Keratinocyte (primary cell): ENCODE measurements at places on chromosomes 5 and 9. TPM values are rescaled to one million over a fixed set of nuclear protein-coding genes. Genes with fewer than 3 reads are reported as not detected.

GRCh38 chr5:81184749-81185110, 48.4 kb upstream of the CKMT2 start:
- no peak for DNase-seq

DNA sequence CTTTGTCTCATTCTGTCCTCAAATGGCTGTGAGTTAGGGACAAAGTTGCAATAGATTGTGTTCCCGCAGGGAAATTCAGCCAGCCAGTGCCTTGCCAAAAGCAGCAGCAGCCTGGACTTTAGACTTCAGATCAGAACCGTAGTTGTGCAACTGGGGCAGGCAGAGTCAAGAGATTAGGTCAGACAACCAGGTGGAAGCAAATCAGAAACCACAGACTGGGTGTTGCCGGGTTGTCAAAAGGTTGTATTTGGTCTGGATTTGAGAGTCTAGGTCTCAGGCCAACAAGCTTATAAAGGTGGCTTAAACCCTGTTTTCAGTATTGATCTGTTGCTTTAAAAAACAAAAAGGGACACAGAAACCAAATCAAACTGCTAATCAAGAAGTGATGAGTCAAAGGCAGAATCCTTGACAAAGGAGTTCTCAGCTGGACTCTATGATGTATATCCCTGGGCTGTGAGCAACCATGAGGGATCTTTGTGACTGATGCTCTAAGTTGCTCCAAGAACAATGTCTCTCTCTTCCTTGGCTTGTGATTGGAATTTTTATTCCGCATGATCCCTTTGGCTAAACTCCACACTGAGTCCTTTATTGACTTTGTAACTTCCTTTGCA, 20.9 kb downstream of the RFK start:
- DNase-seq, result no peak

DNA sequence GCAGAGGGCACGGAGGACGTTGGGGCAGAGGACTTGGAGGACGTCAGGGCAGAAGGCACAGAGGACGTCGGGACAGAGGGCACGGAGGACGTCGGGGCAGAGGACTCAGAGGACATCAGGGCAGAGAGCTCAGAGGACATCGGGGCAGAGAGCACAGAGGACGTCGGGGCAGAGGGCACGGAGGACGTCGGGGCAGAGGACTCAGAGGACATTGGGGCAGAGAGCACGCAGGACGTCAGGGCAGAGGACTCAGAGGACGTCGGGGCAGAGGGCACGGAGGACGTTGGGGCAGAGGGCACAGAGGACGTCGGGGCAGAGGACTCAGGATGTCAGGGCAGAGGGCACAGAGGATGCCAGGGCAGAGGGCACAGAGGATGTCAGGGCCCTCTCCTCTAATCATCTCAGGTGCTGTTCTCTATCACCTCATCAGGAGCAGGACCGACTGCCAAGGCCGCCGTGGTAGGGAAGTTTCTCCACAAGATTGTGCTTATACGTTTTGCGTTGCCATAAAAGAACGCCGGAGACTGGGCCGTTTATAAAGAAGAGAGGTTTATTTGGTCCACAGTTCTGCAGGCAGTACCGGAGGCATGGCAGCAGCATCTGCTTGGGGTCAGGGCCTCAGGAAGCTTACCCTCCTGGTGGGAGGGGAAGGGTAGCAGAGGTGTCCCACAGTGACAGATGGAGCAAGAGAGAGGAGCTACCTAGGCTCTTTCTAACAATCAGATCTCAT, 29.4 kb upstream of the ADAMTS2 start:
- DNase-seq, result no peak

DNA sequence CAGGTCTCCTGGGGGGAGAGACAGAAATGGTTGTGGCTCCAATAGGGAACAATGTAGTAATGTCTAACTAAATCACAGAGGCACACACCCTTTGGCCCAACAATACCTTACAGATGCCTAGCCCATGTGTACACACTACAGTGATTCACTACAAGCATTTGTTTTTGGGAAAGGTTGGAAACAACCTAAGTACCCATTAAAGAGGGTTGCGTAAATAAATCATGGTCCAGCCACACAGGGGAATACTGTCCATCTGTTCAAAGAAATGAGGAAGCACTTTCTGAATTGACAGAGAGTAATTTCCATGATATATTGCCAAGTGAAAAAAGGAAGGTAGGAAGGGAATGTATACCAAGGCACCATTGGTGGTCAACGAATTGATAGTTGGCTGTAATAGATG, 22.0 kb upstream of the GTF3C5 start:
- no peak for DNase-seq

DNA sequence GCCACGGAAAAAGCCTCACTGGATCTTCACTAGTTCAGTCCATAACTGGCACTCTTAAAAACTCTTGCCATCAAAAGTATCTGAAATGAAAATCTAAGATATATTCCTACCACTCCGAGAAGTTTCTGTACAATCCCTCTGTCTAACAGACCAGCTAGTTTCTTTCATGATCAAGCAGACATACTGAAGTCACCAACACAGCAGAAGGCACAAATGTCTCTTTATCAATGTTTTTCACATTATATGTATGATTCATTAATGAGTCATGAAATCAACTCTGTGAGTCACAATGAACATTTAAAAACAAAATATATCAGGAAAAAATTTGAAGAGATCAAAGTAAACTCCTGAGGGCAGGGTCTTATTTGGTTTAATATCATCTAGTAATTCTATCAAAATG, 50.8 kb downstream of the F2R start:
- DNase-seq, result no peak

- DNase-seq, result no peak
These were observed 311.5 kb upstream of the TARS1 start for GRCh38 chr5:33129309-33129708.

DNA sequence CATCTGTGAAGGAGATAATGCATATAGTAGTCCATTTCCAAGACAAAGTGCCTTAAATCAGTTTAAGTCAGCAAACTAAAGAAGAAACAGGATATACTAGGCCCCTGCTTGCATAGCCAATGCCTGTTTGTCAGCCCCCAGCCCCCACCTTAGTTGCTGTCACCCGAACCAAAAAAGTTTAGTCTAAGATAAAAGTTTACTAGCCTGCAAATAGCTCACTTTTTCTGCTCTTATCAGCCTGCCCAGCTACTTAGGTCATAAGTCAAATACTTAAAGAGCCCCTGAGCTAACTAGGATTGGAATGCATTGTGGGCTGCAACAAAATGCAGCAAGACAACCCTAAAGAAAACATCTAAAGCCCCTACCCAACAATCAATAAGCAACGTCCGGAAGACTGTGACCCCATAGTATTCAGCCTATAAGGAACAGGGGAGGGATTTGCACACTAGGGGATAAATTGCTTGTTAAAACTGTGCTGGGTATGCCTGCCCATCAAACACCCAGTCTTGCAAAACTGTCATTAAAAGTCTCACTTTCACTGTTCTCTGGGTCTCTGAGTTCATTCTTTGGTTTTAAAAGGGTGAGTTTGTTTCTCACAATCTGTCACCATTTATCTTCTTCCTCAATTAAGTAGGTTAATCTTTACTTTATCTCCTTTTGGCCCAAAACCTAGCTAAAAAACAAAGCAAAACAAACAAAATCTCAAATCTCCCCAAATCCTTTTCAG, 92.4 kb upstream of the CEP78 start:
- no peak for DNase-seq

DNA sequence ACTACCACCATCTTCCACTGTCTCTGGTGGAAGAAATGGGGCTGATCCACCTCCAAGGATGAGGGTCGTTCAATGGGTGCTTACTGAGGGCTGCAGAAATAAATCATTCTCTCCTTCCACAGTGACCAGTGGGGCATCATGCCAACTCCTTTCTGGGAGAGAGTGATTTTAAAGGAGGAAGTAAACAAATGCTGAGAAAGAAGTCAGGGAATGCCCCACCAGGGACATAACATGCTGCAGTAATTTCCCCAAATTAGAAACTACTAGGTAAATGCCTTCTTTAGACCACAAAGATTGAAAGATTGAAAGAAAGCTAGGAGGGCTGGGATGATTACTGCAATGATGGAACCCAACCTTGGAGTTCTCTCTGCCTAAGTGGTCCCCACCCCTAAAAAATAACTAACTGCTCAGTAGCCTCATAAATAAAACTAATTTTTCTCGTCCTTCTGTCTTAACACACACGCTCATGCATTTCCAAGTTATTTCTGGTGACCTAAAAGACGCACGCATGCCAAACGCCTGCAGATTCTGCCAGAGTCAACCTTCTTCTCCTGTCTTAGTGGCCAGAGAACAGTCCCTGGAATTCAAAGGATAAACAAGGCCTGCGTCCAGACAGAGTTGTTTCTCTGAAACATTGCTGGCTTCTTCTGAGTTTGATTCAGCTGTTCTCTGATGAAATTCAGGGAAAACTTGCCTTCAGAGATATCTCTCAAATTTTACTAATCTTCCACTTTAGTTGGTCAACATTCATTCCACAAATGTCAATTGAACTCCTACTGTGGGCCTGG, 250.0 kb downstream of the NR3C1 start:
- DNase-seq, result no peak

- DNase-seq, result no peak
These were observed 31.7 kb downstream of the EPB41L4B start for GRCh38 chr9:109289186-109289585.

DNA sequence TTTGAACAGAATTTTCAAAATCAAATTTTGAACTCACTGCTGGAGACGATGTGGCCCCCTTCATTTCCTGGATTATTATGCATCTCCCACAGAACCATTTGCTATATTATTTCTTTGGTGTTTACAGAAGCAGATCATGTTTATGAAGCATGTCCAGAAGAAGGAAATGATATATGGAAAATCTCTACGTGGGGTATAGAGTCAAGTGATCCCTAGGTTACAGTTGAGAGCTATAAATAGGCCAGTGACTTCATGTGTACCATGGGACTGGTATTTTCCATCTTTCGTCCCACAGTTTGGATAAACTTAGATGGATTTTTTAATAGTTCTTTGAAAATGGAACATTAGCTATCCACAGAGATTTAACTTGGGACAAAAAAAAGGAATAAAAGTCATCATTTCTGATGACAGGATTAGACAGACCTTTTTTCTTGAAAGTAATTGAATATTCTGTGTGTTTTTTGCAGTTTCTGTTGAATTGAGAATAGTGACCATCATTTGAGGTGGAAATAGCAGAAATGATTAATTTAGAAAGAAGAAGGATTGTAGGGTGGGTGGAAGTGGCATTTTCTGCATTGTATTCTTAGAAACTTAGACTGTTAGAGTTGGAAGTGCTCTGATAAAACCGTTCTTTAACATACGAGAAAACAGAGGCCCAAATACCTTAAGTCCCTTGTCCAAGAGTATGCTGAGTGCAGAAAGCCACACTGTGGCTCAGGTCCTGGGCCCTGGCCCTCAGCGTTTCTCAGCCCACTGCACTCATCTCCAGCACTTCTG, 136.4 kb downstream of the PIP5K1B start:
- no peak for DNase-seq

DNA sequence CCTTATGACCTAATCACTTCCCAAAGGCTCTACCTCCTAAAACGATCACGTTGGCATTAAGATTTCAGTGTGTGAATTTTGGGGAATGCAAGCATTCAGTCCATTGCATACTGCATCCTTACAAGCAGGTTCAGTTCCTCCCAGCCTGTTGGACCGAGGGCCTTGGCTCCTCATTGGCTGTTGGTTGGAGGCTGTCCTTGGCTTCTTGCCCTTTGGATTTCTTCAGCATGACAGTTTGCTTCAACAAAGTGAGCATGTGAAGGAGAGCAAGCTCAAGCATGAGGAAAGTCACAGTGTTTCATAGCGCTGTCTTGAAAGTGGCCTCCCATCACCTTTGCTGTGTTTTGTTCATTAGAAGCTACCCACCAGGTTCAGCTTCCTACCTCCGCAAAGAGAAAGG, 109.5 kb downstream of the GADD45G start:
- no peak for DNase-seq

DNA sequence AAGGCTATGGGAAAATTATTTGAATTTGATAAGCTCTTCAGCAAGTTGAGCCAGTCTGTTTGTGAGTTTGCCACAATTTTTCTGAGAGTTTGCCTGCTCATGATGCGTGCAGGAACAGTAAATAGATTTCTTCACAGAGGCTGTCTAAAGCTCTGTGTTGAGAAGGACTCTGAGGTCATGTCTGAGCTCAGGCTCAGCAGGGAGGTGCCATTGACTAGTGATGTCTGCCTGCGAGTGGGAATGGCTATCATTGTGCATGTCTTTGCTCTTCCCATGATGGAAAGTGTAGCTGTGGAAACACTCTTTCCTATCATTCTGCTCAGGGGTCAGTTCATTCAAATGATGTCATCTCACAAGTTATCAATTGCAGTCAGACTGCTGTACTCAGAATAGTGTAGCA, 142.8 kb downstream of the RASEF start:
- no peak for DNase-seq

DNA sequence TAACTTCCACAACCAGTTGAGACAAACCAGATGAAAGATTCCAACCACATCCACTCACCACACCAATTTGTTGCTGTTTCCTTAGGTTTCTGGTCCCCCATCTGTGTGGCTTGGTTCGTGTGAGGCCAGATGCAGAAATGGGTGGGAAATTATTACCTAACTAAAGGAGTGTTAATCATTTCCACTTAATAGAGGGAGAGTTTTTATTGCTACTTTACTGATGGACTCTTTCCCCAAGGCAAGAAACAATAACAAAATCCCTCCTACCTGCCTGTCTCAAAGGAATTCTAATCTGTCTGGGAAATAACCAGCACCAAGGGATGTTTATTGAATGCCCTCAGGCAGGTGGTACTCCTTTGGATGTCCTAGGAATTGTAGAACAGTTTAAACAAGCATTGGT, 76.3 kb downstream of the TMEM167A start:
- no peak for DNase-seq

DNA sequence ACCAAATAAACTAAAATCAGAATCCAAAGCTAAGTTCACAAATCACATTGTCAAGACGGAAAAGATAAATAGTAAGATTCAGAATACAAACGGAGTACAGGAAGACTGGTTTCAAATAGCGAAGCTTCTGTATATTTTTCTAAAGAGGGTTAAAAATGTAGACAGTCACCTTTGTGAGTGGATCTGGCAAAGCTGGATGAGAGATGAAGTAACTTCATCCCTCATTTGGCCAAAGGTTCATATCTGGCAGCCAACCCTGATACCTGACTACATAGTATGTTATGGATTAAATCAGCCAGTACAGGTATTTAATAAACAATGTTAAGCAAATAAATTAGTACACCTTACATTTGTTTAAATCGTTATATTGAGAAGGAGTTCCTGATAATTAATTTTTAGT, 21.3 kb upstream of the DENND4C start:
- no peak for DNase-seq

- DNase-seq, result no peak
These were observed 79.6 kb downstream of the NTNG2 start for GRCh38 chr9:132241483-132241839.

Gene FOXD1
- 2.9 to 11.9 TPM (median 7.0 TPM) in 3 replicates for polyA plus RNA-seq

Gene NUTM2F
- polyA plus RNA-seq, result not detected in 3 replicates

Gene GFPT2
- 0.02 to 0.04 TPM in 2 of 3 replicates, not detected in the other for polyA plus RNA-seq

Gene PCDHA4
- polyA plus RNA-seq, result 0.01 to 0.15 TPM (median 0.07 TPM) in 3 replicates

Gene LPAR1
- 31.9 to 43.2 TPM (median 36.6 TPM) in 3 replicates for polyA plus RNA-seq

Gene OR13D1
- polyA plus RNA-seq, result not detected in 3 replicates

Gene TSLP
- polyA plus RNA-seq, result 0.43 to 1.5 TPM (median 1.1 TPM) in 3 replicates
